ENCODE measurements at places on chromosomes 11 and 22.

- peak; percentile 89 for DNase-seq
Measured at GRCh38 chr11:87352759-87353707, 315.3 kb downstream of the TMEM135 start.

GRCh38 chr11:96072592-96072991, 148.7 kb upstream of the MTMR2 start:
- no peak for DNase-seq

DNA sequence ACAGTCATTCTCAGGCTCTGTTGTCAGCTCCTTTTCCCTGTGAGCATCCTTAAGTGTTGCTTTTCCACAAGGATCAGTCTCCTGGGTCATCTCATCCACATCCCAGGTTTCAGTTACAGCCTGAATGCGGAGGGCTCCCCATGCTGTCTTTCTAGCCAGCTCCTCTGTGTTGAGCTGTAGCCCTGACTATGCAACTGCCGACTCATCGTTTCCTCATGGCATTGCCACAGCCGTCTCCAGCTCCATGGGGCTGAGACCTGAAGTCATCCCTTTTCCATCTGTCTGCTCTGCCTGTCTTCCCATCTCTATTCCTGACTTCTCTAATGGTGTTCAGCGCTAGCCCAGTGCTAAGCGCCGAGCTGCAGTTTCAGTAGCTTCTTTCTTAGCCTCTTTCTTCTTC, 11.8 kb downstream of the SAMM50 start:
- no peak for DNase-seq

DNA sequence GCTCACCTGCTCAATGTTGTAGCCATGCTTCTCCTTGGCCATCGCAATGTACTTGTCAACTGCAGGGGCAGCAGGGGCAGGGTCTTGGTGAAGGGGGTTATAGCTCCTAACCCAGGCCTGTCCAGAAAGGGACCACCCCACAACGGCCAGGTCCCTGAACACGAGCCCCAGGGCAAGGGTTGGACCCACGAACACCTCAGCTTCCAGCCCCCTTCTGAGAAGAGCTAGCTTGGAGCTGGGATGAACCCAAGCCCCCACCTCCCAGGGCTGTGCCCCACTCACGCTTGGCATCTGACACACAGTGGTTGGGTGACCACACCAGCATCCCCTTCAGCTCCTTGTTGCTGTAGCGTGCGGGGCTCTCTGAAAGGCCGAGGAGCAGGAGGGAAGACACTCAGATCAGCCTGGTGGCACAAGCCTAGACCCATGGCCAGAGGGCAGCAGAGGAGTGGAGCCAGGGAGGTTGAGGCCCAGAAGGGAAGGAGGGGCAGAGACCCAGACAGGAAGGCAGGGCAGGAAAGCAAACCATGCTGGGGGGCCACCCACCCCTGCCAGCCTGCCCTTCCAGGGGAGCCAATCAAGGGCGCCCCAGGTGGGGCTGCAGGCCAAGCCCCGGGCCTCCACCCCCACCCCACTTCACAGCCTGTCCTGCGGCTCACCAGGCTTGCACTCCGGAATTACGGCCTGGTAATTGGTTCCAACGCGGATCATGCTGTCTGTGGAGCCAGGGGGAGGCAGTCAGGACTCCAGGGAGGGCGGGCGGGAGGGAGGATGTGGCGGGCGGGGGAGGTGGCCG, 1.9 kb downstream of the RCOR2 start:
- DNase-seq = no peak

DNA sequence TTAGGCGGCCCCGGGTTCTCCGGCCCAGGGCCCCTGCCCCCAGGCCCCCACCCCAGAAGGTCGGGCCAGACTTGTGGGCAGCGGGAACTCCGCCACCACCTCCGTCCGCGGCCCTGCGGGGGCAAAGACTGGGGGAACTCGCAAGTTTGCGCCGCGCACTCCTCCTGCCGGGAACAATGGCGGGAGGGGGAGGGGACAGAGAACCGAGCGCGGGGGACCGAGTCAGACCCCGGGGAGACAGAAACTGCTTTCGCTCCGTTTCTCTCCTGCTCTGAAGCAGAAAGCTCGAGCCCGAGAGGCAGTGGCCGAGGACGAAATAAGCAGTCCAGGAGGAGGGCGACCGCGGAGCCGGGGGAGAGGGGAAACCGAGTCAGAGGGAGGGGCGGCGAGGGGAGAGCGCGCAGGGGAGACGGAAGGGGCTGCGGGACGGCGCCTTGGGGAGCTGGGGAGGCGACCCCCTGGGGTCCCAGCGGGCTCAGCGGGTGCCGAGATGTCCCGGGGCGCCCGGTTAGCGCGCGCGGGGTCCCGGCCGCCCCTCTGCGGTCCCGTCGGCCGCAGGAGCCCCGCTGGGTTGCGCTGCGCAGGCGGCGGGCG, 555 bp downstream of the TP53I11 start:
- DNase-seq = no peak

DNA sequence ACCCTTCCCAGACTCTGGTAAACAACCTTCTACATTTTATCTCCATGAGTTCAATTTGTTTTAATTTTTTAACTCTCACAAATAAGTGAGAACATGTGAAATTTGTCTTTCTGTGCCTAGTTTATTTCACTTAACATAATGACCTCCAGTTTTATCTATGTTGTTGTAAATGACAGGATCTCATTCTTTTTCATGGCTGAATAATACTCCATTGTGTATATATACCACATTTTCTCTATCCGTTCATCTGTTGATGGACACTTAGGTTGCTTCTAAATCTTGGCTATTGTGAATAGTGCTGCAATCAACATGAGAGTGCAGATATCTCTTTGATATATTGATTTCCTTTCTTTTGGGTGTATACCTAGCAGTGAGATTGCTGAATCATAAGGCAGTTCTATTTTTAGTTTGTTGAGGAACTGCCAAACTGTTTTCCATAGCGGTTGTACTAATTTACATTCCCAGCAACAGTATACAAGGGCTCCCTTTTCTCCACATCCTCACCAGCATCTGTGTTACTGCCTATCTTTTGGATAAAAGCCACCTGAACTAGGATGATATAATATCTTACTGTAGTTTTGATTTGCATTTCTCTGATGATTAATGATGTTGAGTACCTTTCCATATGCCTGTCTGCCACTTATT, 93.9 kb downstream of the ATG16L2 start:
- no peak for DNase-seq

DNA sequence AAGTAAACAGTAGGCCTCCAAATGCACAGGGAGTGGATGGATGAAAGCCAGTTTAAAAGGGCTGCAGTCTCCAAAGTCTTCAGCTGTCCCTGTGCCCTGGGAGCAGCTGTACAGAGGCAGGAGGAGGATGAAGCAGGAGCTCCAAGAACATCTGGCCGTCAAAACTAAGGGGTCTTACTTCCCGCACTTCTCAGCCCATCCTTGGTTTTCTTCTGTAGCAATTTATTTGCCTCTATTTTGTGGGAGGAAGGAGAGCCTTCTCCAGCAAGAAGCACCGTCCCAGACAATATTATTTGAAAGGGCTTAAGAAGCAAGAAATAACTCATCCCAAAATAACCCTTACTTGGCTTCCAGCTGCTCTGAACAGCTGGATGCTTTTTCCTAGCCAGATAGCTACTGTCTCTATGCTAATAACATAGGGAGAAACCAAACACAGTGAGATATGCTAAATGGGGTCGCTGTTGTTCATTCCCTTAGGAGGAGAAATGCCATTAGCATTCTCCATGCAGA, 133.2 kb downstream of the SPATA19 start:
- DNase-seq = no peak

GRCh38 chr11:63937713-63938478, 906 bp upstream of the NAA40 start:
- DNase-seq = peak; percentile 55

DNA sequence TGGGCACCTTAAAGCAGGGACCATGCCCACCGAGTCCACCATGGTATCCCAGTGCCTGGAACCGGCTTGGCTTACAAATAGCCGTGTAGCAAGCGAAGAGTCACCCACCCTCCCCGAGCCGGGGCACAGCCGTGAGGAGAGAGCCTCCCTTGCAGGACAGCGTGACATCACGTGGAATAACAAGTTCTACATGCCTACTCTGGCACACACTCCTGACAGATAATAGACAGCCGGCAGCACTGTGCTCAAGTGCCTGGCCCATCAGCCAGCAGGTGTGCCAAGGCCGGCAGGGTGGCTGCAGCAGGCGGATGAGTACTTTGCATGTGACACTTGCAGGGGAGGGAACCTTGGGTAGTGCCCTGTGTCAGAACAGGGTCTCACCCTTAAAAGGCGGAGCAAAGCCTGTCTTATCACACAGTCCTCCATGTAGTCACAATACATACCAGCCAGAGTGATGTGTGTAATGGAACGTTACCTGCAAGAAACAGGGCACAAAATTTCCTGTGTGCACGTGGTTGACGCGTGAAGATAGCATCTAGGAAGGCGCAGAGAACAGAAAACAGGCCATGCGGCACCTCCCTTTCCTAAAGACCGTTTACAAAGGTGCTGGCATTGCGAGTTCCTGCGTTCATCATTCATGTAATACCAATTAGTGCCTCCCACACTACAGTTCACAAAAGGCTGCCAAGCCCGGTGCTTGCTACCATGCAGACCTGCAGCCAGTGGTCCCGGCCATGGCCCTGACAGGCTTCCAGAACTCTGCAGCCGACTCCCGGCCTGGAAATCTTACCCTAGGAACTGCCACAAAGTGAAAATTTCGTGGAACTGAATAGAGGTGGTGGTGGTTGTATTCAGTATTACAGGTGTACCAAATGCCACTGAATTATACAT, 16.4 kb downstream of the TOM1 start:
- no peak for DNase-seq

DNA sequence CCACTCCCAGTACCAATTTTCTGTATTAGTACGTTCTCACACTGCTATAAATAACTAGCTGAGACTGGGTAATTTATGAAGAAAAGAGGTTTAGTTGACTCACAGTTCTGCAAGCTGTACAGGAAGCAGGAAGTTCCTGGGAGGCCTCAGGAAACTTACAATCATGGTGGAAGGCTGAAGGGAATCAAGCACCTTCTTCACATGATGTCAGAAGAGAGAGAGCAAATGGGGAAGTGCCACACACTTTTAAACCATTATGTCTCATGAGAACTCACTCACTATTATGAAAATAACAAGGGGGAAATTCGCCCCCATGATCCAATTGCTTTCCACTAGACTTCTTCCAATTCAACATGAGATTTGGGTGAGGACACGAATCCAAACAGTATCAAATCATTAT, 271.4 kb downstream of the ETS1 start:
- DNase-seq = no peak

- no peak for DNase-seq
Measured at GRCh38 chr11:108961095-108961494, 296.2 kb downstream of the DDX10 start.

- DNase-seq = no peak
Measured at GRCh38 chr11:44849424-44849823, 101.3 kb downstream of the TP53I11 start.

GRCh38 chr11:2549876-2550605, 105.2 kb downstream of the KCNQ1 start:
- no peak for DNase-seq

All from H9 (cell line).